ENCODE measurements at places on chromosomes 1 and 21.

DNA sequence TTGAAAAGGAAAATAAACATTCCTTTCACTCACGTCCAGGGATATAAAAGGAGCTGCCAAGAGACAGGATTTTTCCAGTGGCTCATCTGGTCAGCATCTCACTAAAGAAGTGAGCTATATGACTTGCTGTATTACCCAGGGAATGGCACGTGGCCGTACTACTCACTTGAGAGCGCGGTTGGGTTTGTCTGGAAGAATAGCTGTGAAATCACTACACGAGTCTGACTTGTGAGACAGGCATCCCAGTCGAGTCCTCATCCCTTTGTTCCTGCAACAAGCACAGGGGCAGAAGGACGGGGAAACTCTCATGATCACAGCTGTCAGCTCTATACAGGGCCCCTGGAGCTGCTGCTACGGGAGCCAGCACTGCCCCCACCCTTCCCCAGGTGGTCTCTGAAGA is 17.7 kb downstream of the RGS8 start:
- DNase-seq = no peak

GRCh38 chr1:1539310-1540089 is 924 bp downstream of the TMEM240 start:
- DNase-seq = no peak

GRCh38 chr1:186078245-186078644 is 296.8 kb downstream of the TPR start:
- DNase-seq = no peak

- DNase-seq = no peak
Observed at GRCh38 chr1:4452701-4453100, 201.7 kb upstream of the AJAP1 start.

All from CD4-positive, alpha-beta T cell treated with Interleukin-21 for 1 hour (primary cell).